ENCODE measurements at places on chromosomes 5 and 9.

- no peak for DNase-seq
Observed at GRCh38 chr9:124239249-124240073, 18.3 kb upstream of the NEK6 start.

DNA sequence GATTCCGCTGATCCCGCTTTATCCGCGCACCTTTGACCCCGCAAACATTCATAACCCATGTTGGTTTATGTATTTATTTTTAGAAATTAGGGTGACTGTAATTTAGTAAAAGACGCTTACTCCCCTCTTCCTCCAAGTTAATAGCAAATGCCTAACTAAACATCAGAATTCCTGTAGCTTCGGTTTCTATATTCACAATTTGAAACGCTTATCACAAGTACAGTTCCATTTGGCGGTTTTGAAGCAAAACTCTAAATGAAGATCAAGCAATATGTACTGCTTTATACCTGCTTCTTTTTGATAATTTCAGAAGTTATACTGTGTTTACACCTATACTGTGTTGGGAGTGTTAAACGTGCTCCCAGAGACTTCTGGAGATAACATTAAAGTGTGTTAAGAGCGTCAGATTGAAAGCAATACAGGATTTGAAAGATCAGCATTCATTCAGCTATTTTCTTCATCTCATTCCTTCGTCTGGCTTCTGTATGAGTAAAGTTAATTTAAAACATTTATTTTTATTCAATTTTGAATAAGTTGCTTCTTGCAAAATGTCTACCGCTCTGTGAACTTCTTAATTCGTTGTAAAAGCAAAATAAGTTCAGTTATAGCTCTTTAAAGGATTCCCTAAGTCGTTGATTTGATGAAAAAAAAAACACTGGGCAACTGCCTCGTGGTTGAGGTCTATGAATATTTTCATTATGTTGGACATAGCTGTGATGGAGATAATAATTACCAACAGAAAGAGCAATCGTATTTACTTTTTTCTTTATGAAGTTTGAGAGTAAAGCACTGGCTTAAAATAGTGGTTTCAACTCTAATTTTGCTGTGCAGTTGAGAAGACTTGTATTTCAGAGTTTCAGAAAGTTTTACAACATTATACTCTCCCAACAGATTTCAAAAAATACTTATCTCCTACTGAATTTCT, 2.5 kb downstream of the PRDM6 start:
- DNase-seq = no peak

DNA sequence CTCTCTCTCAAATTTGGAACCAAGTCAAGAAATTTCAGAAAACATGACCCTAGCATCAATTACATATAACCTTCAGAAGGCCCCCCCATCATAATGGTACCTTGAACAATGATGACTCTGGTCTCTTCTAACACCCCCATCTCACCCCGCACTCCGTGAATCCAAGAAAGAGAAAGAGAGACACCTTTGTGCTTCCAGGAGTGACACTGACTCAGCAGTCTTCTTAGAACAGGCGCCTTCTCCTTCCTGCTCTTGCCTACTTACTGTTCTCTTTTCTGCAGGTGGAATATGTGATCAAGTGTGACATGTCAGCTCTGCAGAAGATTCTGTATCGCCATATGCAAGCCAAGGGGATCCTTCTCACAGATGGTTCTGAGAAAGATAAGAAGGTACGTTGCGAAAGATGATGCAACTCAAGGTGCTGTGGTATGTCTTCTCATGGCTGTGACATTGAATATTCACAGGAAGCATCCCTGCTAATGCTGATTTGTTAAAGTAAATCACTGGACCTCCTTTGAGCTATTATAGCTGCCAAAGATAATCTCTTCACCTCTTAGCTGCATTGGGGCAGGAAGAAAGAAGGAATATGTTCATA, 81.3 kb downstream of the SMARCA2 start:
- DNase-seq = no peak

DNA sequence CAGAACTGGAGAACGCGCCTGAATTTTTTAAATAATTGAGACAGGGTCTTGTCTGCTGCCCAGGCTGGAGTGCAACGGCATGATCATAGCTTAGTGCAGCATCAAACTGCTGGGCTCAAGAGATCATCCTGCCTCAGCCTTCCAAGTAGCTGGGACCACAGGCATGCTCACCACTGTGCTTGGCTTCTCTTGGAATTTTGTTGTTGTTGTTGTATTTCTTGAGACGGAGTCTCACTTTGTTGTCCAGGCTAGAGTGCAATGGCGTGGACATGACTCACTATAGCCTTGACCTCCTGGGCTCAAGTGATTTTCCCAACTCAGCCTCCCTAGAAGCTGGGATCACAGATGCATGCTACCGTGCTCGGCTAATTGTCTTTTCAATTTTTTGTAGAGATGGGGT, 58.4 kb upstream of the DAB2IP start:
- no peak for DNase-seq

GRCh38 chr5:146710348-146710747, 168.2 kb downstream of the PPP2R2B start:
- DNase-seq = no peak

- no peak for DNase-seq
Observed at GRCh38 chr9:25377039-25377438, 301.2 kb downstream of the TUSC1 start.

GRCh38 chr5:50733741-50734140, 67.3 kb downstream of the PARP8 start:
- DNase-seq = no peak

- no peak for DNase-seq
Observed at GRCh38 chr9:9557804-9558334, 1054.9 kb downstream of the PTPRD start.

All from CD4-positive, alpha-beta T cell treated with Interleukin-4 for 1 hour (primary cell).